ENCODE measurements at places on chromosomes 16 and 17.

DNA sequence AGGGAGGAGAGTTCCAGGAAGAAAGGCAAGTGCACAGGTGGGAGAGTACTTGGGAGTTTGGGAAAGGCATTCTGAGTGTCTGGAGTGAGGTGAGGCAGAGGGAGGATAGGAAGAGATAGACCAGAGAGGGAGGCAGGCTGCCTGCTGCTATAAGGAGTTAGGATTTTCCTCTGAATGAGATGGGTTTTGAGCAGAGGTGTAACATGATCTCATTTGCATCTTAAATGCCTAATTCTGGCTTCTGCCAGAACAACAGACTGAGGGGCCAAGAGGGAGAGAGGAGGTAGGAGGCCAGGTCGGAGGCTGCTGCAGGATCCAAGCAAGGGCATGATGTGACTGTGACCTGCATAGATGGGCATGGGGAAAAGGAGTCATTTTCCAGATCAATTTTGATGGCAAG lies 31.5 kb upstream of the IRX6 start:
- no peaks in the 10 kb centered on the region for H3K36me3 ChIP-seq
- H3K27me3 ChIP-seq: no peaks in the 10 kb centered on the region
- H3K4me3 ChIP-seq: no peak overlapping the region
- no peak overlapping the region for H3K27ac ChIP-seq
- no peak for DNase-seq

DNA sequence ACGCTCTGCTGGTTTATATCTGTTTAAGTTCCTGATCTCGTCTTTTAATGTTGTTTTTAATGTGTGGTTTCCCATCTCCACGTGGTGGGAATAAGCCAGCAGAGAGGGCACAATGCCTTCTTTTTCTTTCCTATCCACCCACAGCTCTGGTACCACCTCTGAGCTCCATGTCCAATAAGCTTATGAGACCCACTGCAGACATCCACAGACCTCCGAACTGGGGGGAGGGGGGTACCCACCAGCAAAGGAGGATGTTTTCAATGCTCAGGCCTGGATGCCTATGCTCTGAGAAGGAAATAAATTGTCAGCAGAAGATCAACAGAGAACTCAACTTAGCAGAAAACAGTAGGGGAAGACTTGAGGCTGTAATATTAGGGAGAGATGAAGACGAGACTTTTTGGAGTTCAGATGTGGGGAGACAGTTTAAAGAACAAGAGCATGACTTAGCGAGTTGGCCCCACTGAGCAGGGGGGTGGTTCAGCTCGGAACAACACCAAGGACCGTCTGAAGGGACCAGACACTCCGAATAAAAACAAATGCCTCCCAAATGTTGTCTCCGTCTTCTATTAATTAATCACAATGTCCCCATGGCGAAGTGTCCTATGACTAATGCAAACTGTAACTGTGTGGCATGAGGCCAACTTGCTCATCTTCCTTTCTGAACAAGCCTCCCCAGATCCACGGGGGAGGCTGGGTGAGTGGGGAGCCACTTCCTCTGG lies 62.7 kb downstream of the GAS7 start:
- H3K27ac ChIP-seq: no peak overlapping the region
- H3K4me3 ChIP-seq: no peak overlapping the region
- no peaks in the 10 kb centered on the region for H3K36me3 ChIP-seq
- DNase-seq: no peak
- H3K4me1 ChIP-seq: no peaks in the 10 kb centered on the region
- H3K27me3 ChIP-seq: no peaks in the 10 kb centered on the region

GRCh38 chr16:84844049-84844350 lies 24.2 kb downstream of the CRISPLD2 start:
- H3K27me3 ChIP-seq: no peaks in the 10 kb centered on the region
- no peaks in the 10 kb centered on the region for H3K36me3 ChIP-seq
- H3K27ac ChIP-seq: no peak overlapping the region
- no peak for DNase-seq
- H3K4me3 ChIP-seq: no peak overlapping the region

DNA sequence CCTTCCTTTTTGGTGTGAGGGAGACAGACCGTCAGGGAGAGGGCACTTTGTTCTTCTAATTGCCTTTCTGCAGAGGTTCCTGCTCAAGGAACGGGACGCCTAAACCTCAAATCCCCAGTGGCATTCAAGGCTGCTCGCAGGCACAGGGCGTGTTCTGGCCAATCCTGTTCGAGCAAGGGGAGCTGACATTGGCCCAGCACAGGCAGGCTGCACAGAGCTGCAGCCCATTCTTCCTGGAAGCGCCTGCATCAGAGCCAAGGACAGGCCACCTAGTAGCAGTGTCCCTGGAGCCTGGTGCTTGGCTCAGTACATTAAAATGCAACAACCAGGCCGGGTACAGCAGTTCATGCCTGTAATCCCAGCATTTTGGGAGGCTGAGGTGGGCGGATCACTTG lies 72.2 kb upstream of the CREBBP start:
- no peaks in the 10 kb centered on the region for H3K27me3 ChIP-seq
- no peaks in the 10 kb centered on the region for H3K36me3 ChIP-seq
- no peaks in the 10 kb centered on the region for H3K4me1 ChIP-seq
- H3K27ac ChIP-seq: no peak overlapping the region
- no peak for DNase-seq
- no peak overlapping the region for H3K4me3 ChIP-seq

- no peak overlapping the region for H3K4me3 ChIP-seq
- DNase-seq: no peak
- peak overlapping the region; percentile 63 for H3K27ac ChIP-seq
- H3K36me3 ChIP-seq: no peaks in the 10 kb centered on the region
- peaks cover 7% of the 10 kb centered on the region for H3K4me1 ChIP-seq
Measured at GRCh38 chr17:37067555-37068111, 118.9 kb downstream of the AATF start.
